ENCODE measurements at places on chromosomes 16 and 17.

GRCh38 chr17:49676276-49676868 lies 1.5 kb downstream of the SPOP start:
- DNase-seq = peak; percentile 90

DNA sequence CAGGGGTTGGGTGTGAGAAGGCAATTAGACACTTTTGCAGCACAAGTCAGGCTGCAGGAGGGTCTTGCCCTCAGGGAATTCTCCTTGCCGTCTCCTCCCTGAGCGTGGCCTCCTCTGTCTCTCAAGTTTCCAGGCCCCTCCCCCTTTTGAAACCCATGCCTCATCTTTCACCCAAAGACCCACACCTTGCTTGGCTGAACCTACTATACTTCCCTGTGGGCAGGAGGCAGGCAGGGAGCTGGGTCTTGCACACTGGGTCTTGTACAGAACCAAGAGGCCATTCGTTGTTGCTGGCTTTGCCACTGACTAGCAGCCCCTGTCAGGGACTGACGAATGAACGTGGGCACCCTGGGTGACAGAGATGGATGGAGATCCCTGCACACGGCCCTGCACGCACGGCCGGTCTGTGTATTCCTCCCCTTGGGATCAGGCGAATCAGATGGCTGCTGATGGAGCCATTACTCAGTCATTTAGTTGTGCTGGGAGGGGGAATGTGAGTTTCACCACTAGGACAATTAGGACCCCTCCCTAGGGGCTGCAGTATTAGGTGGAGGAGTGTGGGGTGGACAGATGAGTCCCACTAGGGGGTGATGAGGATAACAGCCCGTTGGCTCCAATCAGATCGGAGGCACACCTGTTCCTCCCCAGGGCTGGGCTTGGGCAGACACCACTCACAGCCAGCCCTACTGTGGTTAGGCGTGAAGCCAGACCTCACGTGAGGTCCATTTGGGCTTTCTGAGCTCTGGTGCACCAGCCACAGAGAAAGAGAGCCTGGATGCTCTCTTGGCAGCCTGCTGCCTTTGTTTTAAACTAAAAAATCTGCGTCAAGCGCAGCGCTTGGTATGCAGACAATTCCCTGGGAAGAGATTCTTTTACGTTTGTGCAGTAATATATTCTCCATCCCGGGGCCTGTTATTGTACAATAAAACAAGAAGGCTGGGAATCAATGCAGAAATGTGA lies 167.7 kb upstream of the WSCD1 start:
- no peak for DNase-seq

GRCh38 chr17:31373150-31374093 lies 18.1 kb upstream of the RAB11FIP4 start:
- peak; percentile 79 for DNase-seq

- no peak for DNase-seq
These were observed 35.5 kb downstream of the KSR1 start for GRCh38 chr17:27491713-27492190.

- DNase-seq = no peak
These were observed 415.9 kb downstream of the CA10 start for GRCh38 chr17:51742571-51742970.

GRCh38 chr16:84995663-84996062 lies 15.7 kb downstream of the ZDHHC7 start:
- no peak for DNase-seq
